ENCODE measurements at places on chromosomes 5 and 9.

GRCh38 chr5:138601444-138601843 lies 26.2 kb upstream of the HSPA9 start:
- DNase-seq = peak; percentile 15

- no peak for DNase-seq
Measured at GRCh38 chr5:133265257-133265656, 213.4 kb downstream of the HSPA4 start.

DNA sequence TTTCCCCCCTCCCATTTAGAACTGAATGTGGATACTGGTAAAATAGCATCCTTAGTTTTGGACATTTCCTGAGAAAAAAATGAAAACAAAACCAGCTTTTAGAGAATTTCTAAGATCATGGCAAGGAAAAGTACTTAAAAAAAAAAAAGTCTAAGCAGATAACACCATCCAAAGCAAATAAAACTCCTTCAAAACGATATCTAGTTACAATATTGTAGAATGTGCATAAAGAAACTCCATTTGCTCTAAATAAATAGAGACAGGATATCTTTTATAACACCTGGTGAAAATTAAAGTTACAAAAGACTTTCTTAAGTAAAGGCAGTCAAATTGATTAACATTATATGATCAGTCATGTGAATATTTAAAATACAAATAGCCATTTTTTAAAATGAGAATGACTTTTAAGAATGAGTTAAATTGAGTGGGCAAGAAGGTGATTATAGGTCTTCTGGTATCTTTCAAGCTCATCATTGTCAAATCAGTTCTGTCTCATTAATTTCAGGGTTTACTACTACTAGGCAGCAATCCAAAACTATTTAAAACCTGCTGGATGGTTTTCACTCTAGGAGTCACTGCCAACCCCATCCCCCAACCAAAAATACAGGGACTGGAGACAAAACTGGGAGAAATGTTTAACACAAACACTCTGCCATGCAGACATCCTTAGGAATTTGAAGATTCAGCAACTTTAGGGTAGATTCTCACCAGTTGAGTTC lies 382.6 kb downstream of the ADGRV1 start:
- DNase-seq = no peak

- DNase-seq = no peak
Measured at GRCh38 chr5:180119903-180120236, 48.3 kb upstream of the RNF130 start.

- DNase-seq = no peak
Measured at GRCh38 chr5:87787625-87788256, 375.0 kb upstream of the CCNH start.

Measured in fibroblast of skin of scalp (primary cell).